Activated naive CD4-positive, alpha-beta T cell treated with anti-CD3 and anti-CD28 coated beads, Interleukin-2, amount 50 U/mL, for 72 hours (primary cell): ENCODE measurements at places on chromosomes 4 and X. TPM values are rescaled to one million over a fixed set of nuclear protein-coding genes. Genes with fewer than 3 reads are reported as not detected.

- DNase-seq = no peak
These were observed 116.7 kb downstream of the SPCS3 start for GRCh38 chr4:176436293-176436973.

DNA sequence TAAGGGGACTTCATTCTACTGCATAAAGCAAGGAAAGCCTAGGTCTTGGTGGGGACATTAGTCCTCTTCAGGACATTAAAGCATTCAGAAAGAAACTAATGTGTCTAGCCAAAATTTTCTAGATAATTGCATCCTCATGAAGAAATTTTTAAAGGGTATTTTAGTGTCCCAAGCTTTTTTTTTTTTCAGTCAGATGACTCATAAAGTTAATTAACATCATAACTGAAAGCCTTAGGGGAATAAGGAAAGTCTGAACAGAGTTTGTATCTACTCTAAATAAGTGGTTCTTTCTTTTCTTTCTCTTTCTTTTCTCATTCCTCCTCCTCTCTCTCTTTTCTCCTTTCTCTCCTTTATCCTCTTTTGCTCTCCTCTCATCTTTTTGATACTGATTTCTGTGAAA, 202.4 kb downstream of the ADAMTS3 start:
- no peak for DNase-seq

Gene DIPK2B
- not detected for total RNA-seq

Gene PNMA5
- total RNA-seq = not detected

- DNase-seq = no peak
These were observed 209.0 kb downstream of the PPARGC1A start for GRCh38 chr4:23680671-23681518.

- no peak for DNase-seq
These were observed 367.8 kb upstream of the SLC7A11 start for GRCh38 chr4:138609943-138610350.

Gene MGARP
- 0.31 TPM for total RNA-seq

DNA sequence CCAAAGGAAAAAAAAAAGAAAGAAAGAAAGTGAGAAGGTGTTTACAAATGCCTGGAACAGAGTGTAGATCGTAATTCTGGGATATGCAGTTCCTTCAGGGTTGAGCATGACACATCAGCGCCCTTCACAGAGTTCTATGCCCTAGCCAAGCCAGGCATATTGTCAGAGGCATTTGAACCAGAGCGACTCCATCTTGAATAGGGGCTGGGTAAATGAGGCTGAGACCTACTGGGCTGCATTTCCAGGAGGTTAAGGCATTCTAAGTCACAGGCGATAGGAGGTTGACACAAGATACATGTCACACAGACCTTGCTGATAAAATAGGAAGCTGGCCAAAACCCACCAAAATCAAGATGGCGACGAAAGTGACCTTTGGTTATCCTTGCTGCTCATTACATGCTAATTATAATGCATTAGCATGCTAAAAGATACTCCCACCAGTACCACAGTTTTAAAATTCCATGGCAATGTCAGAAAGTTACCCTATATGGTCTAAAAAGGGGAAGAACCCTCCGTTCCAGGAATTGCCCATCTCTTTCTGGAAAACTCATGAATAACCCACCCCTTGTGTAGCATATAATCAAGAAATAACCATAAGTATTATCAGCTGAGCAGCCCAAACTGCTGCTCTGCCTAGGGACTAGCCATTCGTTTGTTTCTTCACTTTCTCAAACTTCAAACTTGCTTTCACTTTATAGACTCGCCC, 23.5 kb upstream of the LRBA start:
- DNase-seq = no peak

DNA sequence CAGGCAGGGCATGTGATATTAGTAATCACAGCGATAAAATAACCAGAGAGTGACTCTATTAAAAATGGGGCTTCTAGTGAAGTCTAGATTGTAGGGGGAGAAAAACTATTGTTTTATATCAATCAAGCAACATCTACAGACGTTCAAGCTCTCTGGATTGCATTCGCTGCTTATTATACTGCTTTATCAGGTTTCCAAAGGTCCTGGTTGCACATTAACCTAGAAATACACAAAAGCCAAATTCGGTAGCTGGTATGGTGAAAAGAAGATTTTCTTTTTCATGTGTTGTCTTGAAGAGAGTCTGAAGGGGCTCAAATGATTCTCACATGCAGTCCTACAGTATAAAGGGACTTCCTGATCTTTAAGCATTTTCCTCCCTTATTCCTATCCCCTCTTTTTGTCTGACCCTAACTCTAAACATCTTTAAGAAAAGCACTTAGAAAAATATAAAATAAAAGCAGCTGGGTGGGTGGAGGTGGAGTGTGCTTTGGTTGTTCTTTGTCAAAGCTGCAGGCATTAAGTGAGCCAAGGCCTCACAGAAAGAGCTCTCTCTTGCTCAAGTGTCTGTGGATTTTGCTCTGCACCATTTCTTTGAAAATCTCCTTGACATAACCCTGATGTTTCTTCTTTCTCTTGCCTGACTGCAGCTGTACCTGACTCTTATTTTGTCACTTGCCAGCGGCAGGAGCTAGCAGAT, 46.1 kb downstream of the MID1IP1 start:
- DNase-seq = no peak

DNA sequence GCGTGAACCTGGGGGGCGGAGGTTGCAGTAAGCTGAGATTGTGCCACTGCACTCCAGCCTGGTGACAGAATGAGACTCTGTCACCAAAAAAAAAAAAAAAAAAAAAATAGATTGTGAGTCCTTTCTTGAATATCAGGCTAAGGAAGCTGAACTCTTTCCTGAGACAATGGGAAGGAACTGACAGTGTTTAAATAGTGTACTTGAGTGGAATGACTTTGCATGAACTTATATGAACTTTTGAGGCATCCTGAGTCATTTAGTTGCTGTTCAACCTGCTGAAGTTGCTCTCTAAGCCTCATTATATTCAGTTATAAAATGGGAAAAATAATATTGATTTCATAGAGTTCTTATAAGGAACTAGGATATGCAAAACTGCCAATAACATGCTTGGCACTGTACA, 79.3 kb upstream of the LIMCH1 start:
- DNase-seq = no peak

DNA sequence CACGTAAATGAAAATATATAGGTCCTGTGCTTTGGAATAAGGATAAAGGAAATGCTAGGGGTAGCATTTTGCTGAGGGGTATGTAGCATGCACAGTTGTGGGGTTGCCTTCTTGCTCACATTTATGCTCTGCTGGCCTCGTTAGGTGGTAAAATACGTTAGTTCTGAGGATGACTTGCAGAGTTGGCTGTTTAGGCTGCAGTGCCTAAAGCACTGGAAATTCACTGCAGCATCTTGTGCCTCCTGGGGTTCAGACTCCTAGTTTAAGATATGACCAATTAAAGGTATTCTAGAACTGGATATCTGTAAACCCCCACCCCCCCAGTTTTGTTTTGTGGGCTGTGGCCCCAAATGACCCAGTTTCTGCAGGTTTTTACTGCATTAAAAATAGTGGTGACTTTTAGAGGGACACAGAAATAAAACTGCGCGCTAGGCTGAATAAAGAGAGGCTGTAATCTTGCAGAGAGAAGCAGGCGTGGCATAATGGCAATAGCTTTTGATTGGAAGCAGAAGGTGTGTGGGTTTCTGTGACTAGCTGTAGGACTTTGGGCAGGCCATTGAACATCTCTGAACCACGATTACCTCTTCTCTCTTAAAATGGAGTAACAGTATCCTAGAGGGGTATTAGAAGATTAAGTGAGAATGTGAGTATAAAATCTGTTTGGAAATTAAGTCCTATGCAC, 79.3 kb downstream of the REPS2 start:
- no peak for DNase-seq

Gene ARX
- not detected for total RNA-seq

- DNase-seq = no peak
These were observed 65.0 kb downstream of the MAPK10 start for GRCh38 chr4:86294883-86295282.

DNA sequence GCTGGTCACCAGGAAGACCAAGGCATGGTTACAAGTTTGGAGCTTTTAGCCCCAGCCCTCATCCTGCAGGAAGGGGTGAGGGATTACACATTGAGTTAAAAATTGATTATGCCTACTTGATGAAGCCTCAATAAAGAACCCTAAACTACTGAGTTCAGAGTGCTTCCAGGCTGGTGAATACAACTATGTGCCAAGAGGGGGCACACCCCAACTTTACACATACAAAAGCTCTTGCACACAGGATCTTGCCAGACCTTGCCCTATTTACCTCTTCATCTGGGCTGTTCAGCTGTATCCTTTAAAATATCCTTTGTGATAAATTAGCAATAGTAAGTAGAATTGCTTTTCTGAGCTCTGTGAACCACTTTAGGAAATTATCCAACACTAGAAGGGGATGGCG, 489.3 kb downstream of the INPP4B start:
- DNase-seq = no peak

DNA sequence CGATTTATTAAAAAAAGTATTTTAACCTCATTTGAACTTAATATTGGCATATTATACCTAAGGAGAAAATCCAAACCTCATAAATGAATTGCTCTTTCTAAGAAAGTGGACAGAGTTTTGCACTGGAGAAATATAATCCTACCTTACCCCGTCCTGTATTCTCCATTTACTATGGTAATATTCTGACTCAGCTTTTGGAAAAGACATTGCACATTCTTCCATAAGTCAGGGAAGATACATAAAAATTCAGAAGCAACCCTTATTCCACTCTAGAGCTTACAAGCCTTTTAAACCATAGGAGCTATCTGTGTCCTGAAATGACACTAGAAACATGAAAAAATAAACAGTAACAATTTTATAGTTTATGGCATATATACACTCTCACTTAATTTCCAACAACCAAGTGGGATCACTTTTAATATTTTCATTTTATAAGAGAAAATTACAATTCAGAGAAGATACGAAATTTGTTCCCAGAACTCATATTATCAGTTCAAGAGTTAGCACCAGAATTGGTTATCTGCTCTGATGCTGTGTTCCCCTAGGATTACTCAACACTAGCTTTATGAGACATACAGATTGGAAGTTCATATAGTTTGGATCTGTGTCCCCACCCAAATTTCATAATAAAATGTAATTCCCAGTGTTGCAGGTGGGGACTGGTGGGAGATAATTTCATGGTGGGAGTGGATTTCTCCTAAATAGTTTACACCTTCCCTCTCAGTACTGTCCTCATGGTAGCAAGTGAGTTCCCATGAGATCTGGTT, 359.4 kb downstream of the ARAP2 start:
- DNase-seq = no peak
